ENCODE measurements at places on chromosomes 4 and X.

DNA sequence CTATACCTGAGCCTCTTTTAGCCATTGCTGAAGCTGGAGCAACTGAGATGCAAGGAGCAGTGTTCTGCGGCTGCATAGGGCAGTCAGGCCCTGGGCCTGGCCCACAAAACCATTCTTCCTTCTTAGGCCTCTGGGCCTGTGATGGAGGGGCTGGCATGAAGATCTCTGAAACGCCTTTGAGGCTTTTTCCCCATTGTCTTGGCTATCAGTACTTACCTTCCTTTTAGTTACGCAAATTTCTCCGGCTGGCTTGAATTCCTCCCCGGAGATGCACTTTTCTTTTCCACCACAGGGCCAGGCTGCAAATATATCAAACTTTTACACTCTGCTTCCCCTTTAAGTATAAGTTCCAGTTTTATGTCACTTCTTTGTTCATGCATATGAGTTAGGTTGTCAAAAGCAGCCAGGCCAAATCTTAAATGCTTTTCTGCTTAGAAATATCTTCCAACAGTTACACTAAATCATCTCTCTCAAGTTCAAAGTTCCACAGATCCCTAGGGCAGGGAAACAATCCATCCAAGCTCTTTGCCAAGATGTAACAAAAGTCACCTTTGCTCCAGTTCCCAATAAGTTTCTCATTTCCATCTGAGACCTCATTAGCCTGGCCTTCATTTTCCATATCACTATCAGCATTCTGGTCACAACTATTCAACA, 194.4 kb upstream of the PCDH7 start:
- DNase-seq: no peak

DNA sequence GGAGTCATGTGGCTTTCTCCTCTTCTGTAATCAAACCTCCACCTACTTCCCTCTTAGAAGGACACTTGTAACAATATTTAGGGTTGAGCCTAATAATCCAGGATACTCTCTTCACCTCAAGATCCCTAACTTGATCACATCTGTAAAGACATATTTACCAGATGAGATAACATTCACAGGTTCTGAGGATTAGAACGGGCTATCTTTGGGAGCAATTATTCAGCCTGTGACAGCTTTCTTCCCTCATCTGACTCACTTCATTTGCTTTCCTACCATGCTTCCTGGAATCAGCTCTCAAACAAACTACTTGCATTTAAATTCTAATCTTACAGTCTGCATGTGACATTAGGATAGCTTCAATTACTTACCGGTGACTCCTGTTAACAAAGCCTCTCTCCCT, 133.5 kb upstream of the NDST3 start:
- DNase-seq: no peak

DNA sequence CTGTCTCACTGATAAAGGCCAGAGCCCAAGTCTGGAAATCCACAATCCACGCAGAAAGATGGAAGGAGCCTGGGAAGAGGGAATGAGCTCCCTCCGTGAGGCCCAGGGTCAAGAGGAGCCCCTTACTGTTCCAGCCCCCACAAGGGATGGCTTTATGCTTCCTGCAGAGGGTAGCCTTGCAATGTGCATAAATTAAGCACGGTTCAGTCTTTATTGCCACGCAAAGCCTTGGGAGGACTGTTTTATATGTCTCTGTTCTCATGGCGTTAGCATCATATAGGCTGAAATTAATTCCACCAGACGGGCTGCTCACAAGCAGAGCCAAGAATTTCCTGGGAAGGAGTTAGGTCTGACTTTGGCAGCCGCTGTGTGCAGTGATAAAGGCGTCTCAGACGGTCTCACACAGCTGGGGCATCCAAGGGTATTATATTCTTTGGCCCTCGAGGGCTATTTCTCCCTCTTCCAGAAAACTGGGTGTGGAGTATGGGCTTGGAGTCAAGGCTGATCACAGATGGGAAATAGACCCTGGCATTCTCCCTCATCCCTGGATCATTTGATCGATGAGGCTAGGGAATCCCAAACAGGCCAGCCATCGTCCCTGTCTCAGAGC, 38.5 kb downstream of the CYTL1 start:
- no peak for DNase-seq

- DNase-seq: peak; percentile 77
Measured at GRCh38 chrX:74534569-74535038, 79.8 kb downstream of the RLIM start.

DNA sequence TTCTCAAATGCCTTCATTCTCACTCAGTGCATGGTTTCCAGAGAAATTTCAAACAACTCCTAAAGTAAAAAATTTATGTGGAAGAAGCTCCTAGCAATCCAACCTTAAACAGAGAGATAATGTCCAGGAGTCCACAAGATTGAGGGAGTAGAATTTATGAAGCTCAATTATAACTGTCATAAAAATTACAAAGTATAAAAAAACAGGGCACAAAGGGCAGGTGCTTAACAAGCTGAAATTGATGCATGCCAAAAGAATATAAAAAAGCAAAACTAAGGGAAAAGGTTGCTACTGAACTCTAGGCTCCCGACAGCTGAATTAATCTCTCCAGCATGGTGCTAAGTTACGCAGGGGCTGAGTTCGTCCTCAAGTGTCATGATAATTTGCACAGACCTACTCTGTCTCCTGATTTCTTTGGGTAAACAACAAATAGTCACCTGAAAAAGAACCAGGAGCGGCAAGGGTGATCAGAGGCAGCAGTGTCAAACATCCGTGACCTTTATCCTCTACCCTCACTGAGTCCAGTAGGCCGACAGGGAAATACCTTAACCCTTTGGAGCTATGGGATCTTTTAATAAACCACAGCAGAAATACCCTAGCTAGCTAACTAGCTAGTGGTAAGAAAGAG, 47.2 kb upstream of the RELL1 start:
- DNase-seq: no peak

- DNase-seq: peak; percentile 22
Measured at GRCh38 chr4:174521800-174522182, 497 bp downstream of the HPGD start.

- DNase-seq: no peak
Measured at GRCh38 chr4:141757287-141757686, 120.9 kb downstream of the IL15 start.

GRCh38 chrX:118254611-118255010, 91.3 kb upstream of the WDR44 start:
- DNase-seq: peak; percentile 26

DNA sequence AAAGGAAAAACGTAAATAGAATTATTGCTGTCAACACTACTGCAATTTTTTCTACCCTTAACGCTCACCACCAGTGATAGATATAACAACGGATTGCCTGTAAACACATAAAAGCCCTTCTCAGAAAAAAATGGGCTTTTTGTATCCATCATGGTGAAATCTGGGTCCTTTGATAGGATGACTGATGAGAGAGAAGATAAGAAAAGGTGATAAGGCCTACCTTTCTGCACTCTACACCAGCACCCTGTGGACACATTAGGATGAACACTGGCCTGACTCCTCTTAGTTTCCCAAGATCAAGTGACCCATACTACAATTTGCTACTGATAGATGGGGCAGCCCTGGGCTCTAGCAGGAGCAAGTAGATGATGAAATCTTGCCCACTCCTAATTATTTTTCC, 112.3 kb upstream of the RAP2C start:
- no peak for DNase-seq

GRCh38 chr4:2940267-2941137, 22.7 kb downstream of the NOP14 start:
- DNase-seq: no peak

DNA sequence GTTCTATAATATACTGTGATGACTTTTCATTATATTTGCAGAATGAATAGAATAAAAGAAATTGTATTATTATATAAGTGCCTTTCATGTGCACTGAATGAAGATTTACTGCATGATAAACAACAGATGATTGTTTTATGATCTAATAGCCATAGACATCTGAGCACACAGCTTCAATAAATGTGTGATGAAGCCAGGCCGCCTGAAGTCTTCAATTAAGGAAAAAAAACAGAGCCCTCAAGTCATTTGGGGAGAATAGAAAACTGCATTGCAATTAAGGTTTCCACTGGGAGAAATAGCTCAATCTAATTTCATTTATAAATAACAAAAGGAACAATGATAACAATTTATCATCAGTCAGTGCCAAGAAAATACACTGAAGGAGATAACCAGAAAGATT, 955.2 kb downstream of the FSTL5 start:
- DNase-seq: no peak

DNA sequence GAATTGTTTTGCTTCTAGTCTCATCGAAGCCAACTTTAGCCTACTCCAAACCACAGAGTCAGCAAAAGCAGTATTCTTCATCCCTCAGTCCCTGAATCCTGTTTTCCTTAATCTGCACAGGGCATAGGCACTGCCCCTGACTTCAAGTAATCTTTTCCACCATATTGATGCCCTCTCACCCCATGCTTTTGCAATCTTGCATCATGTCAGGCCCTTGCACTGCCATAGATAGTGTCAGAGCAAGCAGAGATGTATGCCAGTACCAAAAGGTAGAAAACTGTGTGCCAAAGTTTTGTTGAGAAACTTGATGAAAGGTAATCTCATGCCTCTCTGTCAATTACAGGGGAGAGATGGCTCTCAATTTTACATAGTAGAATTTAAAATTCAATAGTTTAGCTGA, 131.1 kb downstream of the CFAP299 start:
- no peak for DNase-seq

DNA sequence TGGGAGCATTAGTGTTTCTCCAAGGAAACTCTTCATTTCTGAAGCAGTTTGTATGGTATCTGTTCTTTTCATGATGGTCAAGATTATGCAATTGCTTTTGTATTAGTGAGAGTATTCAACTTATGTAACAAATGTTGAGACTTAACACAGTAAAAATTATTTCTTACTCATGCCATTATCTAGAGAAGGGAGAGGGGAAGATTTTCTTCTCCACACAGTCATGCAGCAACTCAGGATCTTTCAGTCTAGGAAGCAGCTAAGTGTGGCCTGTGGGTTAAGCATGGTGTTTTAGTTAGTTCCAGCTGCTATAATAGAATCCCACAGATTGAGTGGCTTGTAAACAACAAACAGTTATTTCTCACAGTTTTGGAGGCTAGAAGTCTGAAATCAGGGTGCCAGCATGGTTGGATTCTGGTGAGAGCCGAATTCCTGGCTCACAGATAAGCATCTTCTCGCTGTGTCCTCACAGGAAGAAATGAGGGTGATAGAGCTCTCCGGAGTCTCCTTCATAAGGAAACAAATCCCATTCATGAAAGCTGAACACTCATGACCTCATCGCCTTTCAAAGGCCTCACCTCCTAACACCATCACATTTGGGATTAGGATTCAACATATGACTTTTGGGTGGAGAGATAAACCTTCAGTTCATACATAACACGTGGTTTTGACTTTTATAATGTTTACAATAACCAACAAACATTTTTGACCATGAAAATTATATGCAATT, 101.2 kb downstream of the FRMPD4 start:
- no peak for DNase-seq

- no peak for DNase-seq
Measured at GRCh38 chr4:163878336-163879121, 384.0 kb downstream of the TMA16 start.

DNA sequence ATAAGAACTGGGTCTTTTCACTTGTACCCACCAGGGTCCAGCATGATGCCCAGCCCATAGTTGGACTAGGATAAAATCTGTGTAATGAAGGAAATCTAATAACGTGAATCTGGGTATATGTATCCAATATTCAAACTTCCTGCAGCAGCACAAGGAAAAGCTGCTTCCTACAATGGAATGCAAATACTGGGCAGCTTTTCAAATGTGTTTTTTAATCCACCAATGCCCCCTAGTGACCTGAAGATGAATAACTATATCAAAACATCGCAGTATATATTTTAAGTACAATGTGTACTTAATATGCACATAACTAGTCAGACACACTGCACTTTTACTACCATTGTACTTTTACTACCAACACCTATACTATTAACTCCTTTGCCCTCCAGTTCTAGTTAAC, 5.3 kb downstream of the APOO start:
- peak; percentile 56 for DNase-seq

DNA sequence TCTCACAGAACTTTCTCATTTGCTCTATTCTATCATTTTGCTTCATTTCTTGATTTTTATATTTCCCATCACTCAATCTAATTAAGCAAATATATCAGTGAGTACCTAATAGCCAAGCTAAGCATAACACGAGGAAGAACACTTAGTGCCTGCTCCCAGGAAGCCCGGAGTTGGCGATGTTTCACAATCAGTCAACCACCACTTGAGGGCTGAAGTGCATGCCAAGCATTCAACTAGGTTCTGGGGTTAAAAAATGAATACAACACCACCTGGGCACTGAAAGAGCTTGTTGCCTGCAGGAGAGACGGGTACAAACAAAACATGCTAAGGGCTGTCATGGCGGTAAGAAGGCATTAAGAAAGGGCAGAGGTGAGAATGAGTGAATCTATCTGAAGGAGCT, 47.5 kb downstream of the UCHL1 start:
- DNase-seq: no peak

- peak; percentile 48 for DNase-seq
Measured at GRCh38 chr4:2934077-2934812, 29.0 kb downstream of the NOP14 start.

DNA sequence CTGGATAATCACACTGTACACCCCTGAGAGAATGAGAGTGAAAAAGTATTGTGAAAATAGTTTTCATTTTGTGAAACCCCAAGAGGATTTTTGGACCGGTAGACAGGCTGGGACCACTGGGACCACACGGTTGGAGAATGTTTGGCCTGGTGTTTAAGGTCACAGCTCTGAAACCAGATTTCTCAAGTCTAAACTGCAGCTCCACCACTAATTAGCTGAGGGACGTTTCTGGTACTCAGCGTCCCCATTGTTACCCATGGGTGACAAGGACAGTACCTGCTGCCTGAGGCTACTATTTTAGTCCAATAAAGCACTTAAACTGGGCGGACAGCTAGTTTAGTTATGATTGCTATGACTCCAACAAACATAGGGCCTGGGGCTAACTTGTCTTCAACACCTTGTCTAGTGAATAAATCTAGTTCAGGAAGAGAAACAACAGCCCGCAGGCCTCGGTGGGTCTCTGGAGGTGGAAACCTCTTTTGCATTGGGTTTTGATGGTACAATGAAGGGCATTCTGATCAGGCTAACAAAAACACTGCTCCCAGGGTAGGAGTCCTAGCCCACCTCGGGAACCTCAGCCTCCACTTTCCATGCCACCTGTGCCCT, 509 bp upstream of the USP11 start:
- peak; percentile 8 for DNase-seq

DNA sequence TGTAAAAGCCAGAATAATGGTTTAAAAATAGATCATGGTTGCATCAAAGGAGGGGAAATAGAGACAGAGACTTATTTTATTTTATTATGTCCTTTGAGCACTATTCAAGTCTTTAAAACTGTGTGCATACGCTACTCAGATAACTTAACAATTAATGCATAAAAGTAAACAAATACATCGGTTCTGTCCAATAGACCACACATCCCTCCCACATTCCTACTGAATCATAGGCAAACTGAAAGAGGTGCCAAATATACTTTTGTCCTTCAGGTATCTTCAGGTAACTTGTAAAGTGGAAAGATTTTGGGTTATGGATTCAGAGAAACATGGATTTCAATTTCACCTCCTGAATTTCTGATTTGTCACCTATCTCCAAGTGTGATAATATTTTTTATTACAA, 91.3 kb downstream of the SPOCK3 start:
- DNase-seq: no peak

All from mammary epithelial cell (primary cell).